ENCODE measurements at places on chromosomes 7 and 10.

DNA sequence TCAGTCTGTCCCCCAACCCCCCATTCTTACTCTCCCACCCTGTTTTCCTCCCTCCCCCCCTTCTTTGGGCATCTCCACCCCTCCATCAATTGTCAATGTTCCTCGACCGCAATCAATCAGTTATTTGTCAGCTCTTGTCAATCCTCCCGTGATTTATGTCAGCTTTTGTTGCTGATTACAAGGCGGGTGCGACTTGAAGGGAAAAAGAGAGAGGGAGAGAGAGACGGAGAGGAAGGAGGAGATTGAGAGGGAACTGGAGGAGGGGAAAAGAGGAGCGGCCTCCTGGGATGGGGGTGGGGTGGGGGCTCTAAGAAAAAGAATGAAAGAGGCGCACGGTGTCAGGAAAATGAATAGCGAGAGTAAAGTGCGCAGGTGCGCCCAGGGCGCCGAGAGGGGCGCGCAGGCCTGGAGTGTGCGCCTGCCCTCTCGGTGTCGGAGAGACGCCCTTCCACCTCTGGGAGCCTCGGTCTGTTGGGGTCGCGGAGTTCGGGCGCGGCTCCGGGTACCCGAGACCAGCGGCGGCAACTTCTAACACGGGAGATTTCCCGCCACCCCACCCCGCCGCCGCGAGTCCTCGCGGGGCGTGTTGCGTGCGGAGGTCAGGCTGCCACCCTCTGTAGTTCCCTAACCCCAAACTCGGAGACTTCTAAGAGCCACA is 1.1 kb upstream of the ZNF503 start:
- DNase-seq = no peak

DNA sequence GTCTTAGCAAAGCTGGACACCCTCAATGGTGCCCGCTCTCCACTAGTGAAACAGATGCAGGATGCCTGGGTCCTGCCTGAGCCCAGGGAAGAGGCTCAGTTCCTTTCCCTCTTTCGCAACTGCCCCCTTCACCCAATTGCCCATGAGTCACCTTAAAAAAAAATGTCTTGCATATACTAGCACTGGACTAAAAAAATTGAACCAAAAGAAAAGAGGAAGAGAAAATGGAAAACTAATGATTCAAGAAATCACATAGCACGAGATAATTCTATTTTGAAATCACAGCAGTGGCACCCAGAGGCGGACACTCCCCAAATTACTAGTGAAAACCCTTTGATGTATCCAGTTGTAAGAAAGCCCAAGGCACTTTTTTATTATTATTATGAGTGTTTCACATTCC is 972.5 kb downstream of the LRMDA start:
- DNase-seq = no peak

GRCh38 chr10:93363891-93364648 is 118.1 kb downstream of the MYOF start:
- DNase-seq = no peak

GRCh38 chr7:143279186-143280098 is 5.3 kb upstream of the TMEM139 start:
- DNase-seq = no peak

DNA sequence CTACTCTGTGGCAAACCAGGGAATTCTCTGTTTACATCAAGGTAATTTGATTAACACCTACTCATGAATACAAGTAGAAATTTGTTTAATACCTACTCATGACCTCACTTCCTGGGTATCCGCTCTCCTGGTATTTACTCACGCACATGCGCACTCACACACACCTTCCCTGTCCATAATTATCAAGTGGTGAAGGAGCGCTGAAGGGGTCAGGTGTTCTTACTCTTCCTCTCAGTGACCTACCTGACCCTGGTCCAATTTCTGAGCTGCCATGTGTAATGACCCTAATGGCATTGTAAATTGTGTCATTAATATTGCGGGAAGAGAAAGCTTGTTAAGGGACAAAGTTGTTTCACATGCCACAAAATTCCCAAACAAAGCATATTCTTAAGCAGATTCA is 41.3 kb upstream of the TRIL start:
- no peak for DNase-seq

- no peak for DNase-seq
These were observed 665.1 kb downstream of the SORCS1 start for GRCh38 chr10:106499448-106499847.

DNA sequence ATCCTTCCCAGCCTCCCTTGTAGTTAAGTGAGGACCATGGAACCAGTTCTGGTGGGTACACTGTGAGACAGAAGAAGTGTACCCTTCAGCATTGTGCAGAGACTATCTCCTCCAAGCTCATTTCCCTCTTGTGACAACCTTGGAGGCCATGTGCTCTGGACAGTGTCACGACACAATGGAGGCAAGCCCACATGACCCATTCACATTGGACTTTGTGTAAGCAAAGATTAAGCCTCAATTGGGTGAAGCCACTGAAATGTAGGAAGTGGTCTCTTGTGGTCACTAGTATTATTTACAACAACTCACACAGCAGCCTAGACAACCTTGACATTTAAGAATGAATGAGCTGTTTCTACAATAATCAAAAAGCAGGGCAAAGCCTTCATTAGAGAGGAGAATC is 124.2 kb downstream of the INHBA start:
- DNase-seq = no peak

DNA sequence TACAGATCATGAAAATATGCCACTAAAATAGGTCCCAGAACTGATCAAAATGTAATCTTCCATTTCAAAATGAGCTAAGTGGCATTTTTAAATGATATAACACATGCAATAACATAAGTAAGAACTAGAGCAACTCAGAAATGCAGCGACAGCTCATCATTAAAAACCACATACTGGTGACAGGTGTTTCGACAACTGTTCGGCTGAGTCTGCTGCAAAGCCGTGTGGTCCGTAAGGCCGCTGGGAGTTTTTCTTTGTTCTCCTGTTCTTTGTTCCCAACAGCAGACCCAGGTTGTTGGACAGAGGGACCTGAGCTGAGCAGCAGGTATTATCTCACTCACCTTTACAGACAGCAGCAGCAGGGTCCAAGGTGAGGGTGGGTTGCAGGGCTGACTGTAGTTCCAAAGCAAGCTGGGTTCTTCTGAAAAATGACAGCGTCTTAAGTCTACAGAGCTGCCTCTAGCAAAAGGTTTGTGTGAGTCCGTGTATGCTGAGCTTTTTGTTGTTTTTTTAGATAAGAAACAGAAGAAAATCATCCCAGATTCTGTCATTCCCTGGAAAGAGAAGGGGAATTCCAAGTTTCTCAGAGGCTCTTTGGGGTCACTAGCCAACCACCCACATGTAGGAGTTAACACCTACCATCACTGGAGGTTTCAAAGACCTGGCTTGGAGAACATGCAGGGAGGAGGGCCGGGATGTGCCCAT is 45.4 kb upstream of the MACROH2A2 start:
- DNase-seq = no peak

GRCh38 chr10:63520500-63521415 is at the start of gene REEP3:
Gene REEP3 (plus strand): TSS chr10:63521401. CDS start chr10:63521546, 145 bp downstream.
- peak; percentile 13 for DNase-seq

DNA sequence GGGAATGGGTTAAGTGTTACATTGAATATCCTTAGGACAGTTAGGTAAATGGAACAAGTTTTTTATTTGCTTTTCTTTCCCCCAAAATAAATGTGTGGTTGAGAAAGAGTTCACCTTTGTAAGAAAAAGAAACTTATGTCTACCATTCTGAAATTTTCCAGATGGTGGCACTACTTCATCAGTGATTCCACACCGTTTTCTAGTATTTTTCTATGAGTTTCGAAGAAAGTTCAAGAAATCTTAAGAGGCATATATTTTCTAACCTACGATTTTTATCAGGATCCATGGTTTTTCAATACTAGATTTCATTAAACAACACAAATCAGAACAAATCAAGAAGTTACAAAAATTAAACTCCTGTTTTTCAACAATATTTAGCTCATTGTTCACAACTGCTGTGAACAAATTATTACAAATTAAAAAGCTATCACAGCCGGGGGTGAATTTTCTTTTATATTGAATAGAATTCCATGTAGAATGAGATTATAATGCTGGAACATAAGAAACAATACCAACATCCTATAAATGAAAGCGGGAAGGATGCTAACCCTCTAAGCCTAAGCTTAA is 163.1 kb upstream of the NPVF start:
- no peak for DNase-seq

- no peak for DNase-seq
These were observed 89.2 kb upstream of the PFKP start for GRCh38 chr10:2978111-2978510.

- DNase-seq = no peak
These were observed 53.4 kb upstream of the CYP2C18 start for GRCh38 chr10:94630017-94630688.

Data from CD4-positive, alpha-beta T cell (primary cell).